Keratinocyte (primary cell): ENCODE measurements at places on chromosomes 3 and 15.

- DNase-seq = no peak
Observed at GRCh38 chr15:92896561-92896960, 3.6 kb upstream of the CHD2 start.

- DNase-seq = no peak
Observed at GRCh38 chr15:98729446-98730042, 81.2 kb downstream of the IGF1R start.

- no peak for DNase-seq
Observed at GRCh38 chr15:70348226-70348543, 250.5 kb upstream of the TLE3 start.

GRCh38 chr3:126160243-126161210 lies 19.9 kb downstream of the ALDH1L1 start:
- DNase-seq = no peak

DNA sequence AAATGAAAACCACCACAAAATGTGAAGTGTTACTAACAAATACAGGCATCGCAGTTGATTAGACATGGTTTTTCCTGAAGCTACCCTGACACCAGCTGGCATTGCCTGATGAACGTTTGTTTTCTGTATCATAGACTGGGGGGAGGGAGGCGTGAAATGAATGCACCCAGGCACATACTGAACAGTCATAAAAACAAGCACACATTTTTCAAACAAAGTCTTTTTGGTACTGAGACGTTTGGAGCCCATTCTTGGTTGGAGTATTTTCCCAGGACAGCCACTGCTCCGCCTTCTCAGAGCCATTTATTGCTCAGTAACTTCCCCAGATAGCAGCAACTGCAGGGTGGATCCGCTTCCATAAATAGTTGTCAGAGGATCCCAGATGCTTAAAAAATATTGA lies 52.4 kb downstream of the KLF13 start:
- no peak for DNase-seq

DNA sequence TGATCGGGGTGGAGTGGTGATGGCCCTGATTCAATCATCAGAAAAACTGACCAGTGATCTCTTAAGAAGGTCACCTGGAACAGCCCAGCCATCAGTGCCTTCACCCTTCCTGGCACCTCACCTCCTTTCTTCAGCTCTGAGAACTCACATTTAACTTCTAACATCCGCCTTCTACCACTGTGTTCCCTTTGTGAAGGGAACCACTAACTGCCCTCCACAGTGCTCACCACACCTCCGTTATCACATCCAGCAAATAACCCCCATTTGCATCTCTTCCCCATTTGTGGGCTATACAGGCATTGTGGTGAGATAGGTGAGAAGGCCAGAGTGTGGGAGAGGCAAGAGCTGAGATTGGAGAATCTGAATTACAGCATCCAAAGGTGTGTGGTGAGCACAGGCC lies 107.4 kb downstream of the PLCL2 start:
- no peak for DNase-seq

DNA sequence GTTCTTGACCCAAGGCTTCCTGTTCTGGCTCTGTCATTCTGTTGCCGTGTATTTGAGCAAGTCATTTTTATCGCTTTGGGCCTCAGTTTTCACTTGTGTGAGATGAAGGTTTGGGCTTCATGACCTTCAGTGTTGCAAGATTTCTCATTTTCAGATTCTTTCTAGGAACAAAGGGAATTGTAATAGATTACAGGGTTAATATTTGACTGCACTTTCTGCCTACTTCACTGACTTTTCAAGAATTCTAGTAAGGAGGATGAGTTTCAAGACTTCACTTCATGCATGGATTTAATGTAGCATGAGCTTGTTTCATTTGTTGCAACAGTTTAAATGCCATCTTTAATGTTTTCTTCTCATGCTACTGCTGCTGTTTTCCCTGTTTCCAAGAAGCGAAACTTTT lies 226.5 kb downstream of the NLGN1 start:
- DNase-seq = no peak

DNA sequence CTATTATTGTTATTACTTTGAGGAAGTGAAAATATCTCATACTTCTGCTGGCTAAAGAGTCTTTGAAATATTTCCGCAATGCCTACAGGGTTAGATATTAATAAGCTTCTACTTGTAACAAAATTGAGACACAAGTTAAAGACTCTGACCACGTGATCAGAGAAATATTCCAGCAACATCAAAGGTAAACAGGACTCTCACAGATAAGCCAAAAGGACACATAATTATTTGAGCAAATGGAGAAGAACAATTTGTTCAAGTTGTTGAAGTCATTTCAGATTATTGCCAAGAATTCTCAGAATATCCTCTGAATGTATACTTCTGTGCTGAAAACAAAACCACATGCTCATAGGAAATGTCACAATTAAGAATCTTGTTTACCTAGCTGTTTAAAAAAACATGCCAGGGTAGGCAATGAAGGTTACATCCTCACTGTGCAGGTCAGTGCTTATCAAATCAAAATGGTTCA lies 225.8 kb upstream of the ALCAM start:
- DNase-seq = no peak

DNA sequence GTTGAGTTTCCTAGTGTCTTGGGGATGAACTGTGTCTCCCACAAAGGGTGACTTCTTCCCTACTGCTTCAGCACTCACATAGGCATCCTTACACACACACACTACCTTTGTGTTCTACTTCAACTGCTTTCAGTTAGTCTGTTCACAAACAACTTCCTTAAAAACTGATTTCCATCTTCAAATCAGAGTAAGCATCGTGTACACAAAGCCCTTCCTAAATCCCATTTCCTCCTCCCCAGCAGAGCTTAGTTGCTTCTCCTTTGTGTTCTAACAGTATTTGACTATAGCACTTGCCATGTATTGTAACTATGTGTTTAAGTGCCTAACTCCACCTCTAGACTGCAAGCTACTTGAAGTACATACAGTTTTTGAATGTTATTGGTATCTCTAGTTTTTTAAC lies 71.7 kb downstream of the TNIK start:
- DNase-seq = no peak

DNA sequence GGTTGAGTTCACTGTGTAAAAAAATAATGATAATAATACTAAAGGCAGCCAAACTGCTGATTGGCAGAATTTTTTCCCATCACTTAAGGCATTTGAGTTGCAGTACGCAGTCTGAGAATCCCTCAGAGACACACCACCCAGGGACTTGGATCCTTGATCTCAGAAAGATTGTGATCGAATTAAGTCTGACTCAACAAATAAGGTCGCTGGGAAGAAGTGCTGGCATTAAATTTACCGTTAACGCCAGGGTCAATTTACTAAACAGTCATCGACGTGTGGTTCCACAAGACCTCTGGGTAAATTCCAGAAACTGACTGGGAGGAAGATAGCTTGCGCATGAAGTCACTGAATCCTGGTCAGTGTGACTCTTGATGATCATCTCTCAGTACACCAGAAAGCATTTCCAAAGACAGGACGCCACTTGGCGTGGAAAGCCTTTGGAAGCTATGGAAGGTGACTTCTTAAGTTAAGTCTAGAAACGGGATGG lies 48.3 kb upstream of the CGNL1 start:
- no peak for DNase-seq

- no peak for DNase-seq
Observed at GRCh38 chr3:120258009-120258408, 27.0 kb downstream of the GPR156 start.

- DNase-seq = no peak
Observed at GRCh38 chr15:38059665-38060064, 125.2 kb downstream of the TMCO5A start.

GRCh38 chr15:70530906-70531305 lies 232.5 kb downstream of the UACA start:
- DNase-seq = no peak

- DNase-seq = no peak
Observed at GRCh38 chr15:69976366-69976994, 121.2 kb downstream of the TLE3 start.

GRCh38 chr3:111571907-111572460 lies 23.2 kb downstream of the ZBED2 start:
- DNase-seq = no peak

- no peak for DNase-seq
Observed at GRCh38 chr3:39210078-39210477, 17.7 kb upstream of the XIRP1 start.

GRCh38 chr15:41337631-41338522 lies 5.2 kb downstream of the NUSAP1 start:
- DNase-seq = no peak

DNA sequence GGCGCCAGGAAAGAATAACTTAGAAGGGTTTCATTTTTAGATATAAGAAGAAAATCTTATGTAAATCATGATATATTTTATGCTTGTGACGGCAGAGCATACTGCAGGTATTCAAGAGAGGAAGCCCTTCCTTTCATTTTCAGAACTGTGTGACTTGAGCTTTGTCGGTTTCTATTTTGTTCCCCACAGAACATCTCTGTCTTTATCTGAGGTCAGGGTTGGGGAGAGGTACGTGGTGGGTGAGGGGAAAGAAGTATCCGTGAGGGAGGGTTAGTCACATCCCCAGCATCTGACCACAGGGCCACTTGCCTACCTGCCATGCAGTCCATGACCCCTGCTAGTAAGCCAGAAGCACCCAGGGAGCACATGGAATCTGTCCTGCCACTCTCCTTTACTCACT lies 126.5 kb downstream of the DGKG start:
- no peak for DNase-seq

DNA sequence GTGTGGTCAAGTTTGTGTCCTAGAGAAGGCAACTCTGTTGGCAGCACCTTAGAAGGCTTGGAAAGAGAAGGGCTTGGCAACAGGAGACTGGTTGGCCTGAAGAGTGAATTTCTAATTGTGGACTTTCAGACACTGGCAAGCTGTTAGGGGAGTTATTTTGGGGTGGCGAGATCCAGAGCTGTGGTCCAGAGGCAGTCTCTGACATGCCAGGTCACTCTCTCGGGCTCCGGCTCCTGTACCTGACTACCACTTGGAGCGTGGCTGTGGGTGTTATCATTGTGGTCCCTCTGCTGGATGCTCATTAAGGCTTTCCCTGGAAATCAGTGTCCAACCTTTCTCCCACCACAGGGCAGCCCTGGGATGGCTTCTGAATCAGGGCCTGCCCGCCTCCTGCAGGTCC lies 209.0 kb downstream of the SLCO3A1 start:
- DNase-seq = no peak

GRCh38 chr15:49343546-49343945 lies 79.5 kb upstream of the FGF7 start:
- DNase-seq = no peak

GRCh38 chr15:57686657-57687056 lies 19.9 kb upstream of the POLR2M start:
- DNase-seq = no peak

- DNase-seq = no peak
Observed at GRCh38 chr15:84633311-84634227, 20.5 kb downstream of the WDR73 start.

DNA sequence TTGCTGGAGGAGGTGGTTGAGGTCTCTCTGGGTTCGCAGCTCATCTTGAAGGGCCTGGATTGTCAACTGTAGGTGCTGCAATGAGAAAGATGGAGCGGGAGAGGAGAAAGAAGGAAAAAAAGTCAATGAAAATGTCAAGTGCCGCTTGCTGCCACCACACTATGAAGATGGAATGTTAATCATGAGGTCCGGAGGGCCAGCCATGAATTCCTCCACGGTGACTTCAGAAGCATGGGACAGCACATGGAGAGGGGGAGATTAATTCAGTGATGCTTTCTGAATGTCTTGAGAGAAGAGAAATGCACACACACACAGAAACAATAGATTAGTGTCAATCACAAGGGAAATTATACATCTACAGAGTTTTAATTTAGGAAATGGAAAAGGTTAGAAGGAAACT lies 171.9 kb downstream of the ERC2 start:
- DNase-seq = no peak

DNA sequence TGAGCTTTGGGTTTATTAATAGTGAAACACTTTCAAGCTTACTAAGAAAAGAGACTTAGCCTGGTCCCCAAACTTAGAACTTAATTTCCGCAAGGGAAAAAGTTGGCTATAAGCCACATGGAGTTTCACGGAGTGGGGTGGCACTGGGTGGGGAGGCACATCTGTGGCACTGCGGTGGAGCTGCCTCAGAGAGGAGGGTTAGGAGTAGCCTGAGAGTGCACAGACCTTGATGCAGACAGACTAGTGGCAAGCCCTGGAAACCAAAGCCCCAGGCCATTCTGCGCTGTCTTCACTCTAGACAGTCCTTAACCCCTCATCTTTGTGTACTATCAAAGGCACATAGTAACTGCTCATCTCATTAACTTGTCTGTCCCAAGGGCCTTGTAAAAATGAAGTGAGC lies 22.0 kb downstream of the CXCR6 start:
- DNase-seq = no peak

DNA sequence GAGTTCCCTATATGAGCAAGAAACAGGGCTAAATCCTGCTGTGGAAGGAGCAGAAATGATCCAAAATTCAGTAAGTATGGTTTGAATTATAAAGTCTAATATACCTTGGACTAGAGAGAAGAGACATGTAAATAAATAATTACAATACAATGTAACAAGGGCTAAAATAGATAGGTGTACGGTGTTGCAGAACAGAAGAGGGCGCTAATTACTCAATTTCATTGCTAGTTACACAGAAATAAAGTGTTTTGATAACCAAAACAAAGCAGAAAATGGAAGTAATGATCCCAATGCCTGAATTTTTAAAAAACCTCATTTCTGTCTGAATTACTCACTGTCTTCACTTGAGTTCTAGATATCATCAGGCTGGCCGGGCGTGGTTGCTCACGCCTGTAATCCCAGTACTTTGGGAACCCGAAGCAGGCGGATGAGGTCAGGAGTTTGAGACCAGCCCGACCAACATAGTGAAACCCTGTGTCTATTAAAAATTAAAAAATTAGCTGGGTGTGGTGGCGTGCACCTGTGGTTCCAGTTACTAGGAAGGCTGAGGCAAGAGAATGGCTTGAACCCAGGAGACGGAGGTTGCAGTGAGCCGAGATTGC lies 8.3 kb upstream of the PLCH1 start:
- no peak for DNase-seq

DNA sequence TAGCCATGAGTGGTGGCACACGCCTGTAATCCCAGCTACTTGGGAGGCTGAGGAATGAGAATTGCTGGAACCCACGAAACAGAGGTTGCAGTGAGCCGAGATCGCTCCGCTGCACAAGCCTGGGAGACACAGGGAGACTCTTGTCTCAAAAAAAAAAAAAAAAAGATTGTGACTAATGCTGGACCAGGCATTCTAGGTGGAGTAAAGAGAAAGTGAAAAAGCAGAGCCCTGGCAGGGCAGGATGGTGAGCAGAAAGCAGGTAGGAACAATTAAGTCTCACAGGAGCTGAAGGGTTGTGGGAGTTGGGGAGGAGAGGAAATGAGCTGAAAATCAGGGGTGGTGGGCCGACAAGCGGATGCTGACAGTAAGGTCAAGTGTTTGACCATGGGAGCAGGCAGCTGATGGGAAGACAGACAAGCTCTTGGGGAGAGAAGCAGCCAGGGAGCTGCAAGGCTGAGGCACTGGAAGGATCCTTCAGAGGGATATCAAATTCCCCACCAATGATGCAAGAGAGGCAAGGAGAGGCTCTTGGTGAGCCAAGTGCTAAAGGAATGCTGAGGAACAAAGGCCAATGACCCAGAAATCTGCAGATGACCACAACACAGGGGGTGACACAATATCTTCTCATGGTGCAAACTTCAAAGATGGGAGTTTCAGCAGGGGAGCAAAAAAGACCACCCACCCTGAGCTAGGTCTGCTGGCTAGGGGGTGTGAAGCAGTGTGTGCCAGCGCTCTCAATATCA lies 251.1 kb downstream of the ULK4 start:
- no peak for DNase-seq

- DNase-seq = no peak
Observed at GRCh38 chr3:104604326-104605010, 762.2 kb upstream of the ALCAM start.
